Central memory CD8-positive, alpha-beta T cell (primary cell): ENCODE measurements at places on chromosomes 4 and X.

GRCh38 chrX:136291824-136292223 lies 8.9 kb upstream of the ADGRG4 start:
- no peak for DNase-seq

DNA sequence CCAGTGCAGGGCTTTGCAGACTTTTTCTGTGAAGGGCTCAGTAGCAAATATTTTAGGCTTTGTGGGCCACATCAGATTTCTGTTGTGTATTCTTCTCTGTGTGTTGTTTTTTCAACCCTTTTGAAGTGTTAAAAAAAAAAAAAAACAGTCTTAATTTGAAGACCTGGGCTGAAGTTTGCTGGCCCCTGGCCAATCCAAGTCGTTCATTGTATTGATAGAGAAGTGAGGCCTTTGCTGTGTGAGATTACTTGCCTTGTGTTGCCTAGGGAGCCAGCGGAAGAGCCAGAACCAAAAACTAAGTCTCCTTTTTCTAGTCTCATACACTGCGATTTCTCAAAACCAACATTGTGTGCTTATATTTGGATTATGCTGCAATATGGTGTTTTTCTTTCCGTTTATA lies 46.9 kb downstream of the MTM1 start:
- DNase-seq: no peak

DNA sequence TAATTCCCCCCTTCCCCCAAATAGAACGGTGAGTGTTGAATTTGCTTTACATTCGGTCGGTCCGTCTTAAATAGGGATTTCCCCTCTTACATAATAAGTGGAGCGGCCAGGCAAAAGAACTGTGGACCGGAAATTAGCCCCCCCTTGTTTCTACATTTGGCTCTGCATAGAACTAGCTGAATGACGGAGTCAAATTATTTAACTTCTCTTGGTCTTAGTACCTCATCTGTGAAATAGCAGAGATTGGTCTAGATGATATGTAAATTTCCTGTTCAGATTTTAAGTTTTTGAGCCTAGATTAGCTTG lies 1.3 kb downstream of the SPATA18 start:
- DNase-seq: no peak

GRCh38 chrX:115503099-115503498 lies 57.9 kb upstream of the PLS3 start:
- DNase-seq: no peak

GRCh38 chr4:139769364-139769763 lies 103.7 kb downstream of the MGST2 start:
- no peak for DNase-seq

GRCh38 chr4:159142241-159142640 lies 39.4 kb downstream of the RAPGEF2 start:
- DNase-seq: no peak

GRCh38 chr4:92112805-92113204 lies 191.0 kb upstream of the GRID2 start:
- DNase-seq: no peak

- no peak for DNase-seq
Measured at GRCh38 chr4:126779436-126780166, 853.2 kb upstream of the INTU start.

GRCh38 chr4:165326831-165327210 lies 648 bp upstream of the MSMO1 start:
- DNase-seq: no peak

DNA sequence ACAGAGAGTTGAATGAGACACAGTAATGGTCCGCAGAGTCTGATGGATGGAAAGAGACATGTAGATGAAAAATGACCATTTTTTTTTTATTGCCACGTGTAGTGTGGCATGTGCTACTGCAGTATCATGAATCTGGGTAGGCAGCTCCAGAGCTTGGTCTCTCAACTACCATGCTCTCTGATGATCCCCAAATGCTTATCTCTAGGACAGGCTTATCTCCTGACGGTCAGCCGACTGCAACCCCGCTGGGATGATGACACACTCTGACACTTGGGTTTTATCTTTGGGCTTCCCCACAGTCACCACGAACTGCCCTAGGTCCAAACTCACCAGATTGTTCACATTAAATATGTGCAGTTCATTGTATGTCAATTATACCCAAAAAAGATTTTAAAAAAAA lies 239.7 kb downstream of the QDPR start:
- DNase-seq: no peak

- DNase-seq: no peak
Measured at GRCh38 chrX:48936429-48937053, 17.7 kb upstream of the PIM2 start.

DNA sequence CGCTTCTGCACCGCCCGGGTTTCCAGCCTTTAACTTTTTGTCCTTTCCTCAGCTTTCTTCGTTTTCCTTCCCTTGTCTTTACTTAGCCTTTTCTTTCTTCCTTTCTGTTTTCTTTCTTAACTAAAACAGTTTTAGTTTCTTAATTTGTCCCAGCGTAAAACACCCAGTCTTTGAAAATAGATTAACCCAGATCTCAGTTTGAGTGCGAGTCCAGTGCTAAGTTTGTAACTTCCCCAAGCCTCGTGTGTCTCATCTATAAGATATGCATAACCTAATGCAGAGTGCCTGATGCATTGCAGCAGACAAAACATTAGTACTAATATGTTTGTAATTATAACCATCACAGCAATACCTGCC lies 460 bp upstream of the GEMIN8 start:
- no peak for DNase-seq

- no peak for DNase-seq
Measured at GRCh38 chr4:11424000-11424399, 4.7 kb downstream of the HS3ST1 start.

DNA sequence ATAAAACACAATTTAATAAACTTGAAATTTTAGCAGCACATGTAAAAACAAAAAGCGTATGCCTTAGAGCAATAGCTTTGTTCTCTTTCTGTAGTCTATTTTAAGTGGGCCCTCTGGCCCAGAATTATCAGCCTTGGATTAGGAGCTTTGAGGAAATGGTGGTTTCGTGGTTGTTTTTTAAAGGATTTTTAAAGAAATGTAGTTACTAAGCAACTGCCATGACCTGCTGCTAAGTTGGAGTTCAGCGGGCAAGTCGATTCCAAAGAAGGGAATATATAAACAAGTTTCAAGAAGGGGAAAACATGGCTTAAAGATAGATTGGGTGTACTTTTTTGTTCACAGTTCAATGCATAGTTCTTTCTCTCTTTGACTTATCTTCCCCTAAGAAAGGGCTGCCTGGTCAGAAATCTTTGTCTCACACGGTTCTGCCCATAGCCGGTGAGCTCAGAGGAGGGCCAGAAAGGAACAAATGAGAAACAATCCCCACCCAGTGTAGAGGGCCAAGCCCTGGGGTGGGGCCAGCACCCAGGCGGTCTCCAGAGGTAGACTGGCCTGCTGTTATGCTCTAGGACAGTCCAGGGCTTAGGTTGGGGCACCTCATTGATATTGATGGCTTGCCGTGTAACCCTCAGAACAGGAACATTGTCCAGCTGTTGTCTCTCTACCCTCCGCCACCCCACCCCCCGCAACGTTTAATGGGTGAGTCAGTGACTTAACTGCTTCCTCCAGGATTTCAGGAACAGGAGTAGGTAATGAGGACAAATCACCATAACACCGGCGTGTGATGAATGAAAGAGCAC lies 32.5 kb downstream of the DLG3 start:
- DNase-seq: no peak

- no peak for DNase-seq
Measured at GRCh38 chrX:3046253-3047240, 5.3 kb downstream of the ARSF start.

GRCh38 chr4:94561249-94562024 lies 109.7 kb downstream of the PDLIM5 start:
- DNase-seq: no peak

- no peak for DNase-seq
Measured at GRCh38 chrX:39956803-39957394, 140.9 kb downstream of the BCOR start.

DNA sequence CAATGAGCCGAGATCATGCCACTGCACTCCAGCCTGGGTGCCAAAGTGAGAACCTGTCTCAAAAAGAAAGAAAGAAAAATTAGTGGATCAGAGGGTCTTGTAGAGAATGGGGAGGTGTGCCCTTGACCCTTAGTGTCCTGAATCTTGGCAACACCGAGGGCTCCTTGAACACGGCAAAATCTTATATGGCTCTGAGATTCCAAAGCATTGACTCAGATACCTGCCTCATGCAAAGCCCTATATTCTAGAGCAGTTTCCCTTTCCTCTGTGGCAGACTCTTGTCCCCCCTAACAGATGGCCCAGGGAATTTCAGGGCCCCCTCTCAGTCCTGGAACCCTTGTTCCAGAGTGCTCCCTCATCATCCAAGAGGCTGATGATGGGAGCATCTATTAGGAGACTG lies 6.8 kb downstream of the CLDN2 start:
- no peak for DNase-seq

- no peak for DNase-seq
Measured at GRCh38 chr4:1234811-1235292, 14.1 kb downstream of the CTBP1 start.

GRCh38 chr4:181077341-181077740 lies 1165.9 kb upstream of the TENM3 start:
- DNase-seq: no peak

DNA sequence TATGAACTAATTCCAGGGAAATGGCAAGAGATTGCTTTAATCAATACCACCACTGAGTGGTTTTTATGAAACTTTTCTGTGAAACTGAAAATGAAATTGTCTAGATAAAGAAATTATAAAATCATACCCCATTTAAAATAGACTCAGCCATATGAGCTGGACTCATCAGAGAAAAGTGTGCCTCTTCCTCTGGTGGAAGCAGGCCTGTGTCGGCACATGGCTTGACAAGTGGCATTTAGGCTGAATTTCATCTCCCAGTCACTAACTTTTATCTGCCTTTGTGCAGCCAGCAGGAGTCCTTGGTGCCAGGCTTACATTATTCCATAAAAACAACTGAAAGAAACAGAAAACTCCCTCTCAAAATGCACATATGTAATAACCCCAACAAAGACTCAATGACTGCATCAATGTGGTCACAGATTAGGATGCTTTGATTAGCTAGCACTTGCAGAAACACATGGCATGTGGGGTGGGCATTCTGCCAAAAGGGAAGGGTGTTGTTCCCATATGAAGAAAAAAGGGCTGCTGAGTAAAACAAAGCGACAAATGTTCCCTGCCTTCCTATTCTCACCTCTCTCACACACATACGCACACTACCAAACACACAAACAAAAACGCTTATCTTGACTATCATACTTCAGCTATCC lies 232.3 kb downstream of the PABPC4L start:
- no peak for DNase-seq

- DNase-seq: no peak
Measured at GRCh38 chrX:110050901-110051300, 48.0 kb downstream of the TMEM164 start.

- DNase-seq: no peak
Measured at GRCh38 chr4:52604215-52604614, 54.9 kb downstream of the USP46 start.

- no peak for DNase-seq
Measured at GRCh38 chr4:167431371-167431770, 197.1 kb upstream of the SPOCK3 start.

DNA sequence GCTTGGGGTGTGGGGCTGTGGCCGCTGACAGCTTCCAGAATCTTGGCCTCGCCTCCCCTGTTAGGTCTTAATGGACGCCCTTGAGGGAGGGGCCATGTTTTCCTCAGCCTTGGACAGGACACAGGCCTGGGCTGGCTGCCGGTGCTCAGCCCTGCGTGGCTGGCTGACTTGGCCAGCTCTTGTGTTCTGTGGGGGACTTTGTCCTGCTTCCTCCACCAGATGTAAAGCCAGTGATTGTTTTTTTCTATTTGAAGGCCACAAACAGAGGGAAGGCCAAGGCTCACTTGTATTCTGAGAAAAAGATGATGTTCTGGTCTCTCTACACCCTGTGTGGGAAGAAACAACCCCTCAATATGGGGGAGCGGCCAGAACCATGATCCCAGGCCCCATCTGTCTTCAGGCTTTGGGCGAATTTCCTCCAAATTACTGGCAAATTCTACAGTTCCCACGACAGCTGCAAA lies 71.3 kb downstream of the HTRA3 start:
- no peak for DNase-seq

DNA sequence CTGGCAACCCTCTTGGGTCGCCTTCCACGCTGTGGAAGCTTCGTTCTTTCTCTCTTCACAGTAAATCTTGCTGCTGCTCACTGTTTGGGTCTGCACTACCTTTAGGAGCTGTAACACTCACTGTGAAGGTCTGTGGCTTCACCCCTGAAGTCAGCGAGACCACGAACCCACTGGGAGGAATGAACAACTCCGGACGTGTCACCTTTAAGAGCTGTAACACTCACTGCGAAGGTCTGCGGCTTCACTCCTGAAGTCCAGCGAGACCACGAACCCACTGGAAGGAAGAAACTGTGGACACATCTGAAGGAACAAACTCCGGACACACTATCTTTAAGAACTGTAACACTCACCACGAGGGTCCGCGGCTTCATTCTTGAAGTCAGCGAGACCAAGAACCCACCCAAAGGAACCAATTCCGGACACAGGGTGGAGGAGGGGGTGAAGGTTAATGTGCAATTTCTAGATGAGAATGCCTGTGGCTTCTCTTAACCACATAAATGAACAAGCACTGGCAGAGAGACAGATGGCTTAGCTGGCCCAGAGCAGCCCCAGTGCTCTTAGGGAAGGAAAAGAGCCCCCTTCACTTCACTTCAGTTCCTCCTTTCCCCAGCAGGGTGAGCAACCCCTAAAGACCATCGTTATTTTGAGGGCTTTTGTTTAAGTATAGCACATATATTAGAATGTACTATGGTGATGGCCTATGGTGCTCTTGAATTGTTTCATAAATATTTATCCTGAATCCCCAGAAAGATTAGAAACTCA lies 73.0 kb downstream of the LUZP4 start:
- DNase-seq: no peak

DNA sequence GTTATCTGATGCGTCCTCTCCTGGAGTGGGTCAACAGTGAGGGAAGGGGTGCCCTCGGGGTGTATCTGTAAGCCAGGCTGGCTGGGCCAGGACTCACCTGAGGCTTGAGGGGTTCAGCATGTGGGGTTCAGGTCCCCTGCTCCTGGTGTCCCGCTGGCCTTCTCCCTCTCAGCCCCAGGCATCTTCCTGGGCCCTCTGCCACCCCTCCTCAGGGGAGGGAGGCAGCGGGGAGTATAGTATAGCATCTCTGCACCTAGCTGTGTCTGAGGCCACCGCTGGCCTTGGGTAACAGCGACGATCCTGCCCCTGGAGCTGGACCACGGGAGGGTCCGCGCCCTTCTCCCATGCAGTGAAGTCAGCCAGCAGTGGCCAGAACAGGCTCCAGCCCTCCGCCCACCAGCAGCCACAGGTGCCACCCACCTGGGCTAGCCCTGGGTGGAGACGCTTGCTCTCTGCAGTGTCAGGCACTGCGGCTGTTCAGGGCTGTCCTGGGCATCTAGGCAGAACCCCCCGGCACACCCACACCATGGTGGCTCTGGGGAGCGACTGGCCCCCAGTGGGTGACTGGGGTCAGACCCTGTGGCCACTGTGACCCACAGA lies 110.7 kb upstream of the NKX1-1 start:
- no peak for DNase-seq

DNA sequence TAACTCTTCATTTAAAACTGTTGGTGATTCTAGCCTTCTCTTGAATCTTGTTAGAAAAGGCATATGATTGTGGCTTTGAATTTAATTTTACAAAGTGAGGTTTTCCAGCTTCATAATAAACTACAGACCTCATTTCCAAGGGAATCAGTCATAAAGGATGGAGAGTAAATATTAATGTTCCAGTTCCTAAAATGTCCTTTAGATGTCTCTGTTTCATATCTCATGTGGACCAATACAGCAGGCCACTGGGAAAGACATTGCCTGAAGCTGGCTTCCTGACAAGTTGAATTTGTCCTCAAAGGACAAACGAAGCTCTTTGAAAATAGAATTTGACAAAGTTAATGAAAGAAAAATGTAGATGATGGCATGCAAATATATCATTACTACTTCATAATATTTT lies 125.4 kb downstream of the ZNF330 start:
- DNase-seq: no peak
